Neural progenitor cell (in vitro differentiated cells): ENCODE measurements at places on chromosomes 5 and 9. TPM values are rescaled to one million over a fixed set of nuclear protein-coding genes. Genes with fewer than 3 reads are reported as not detected.

DNA sequence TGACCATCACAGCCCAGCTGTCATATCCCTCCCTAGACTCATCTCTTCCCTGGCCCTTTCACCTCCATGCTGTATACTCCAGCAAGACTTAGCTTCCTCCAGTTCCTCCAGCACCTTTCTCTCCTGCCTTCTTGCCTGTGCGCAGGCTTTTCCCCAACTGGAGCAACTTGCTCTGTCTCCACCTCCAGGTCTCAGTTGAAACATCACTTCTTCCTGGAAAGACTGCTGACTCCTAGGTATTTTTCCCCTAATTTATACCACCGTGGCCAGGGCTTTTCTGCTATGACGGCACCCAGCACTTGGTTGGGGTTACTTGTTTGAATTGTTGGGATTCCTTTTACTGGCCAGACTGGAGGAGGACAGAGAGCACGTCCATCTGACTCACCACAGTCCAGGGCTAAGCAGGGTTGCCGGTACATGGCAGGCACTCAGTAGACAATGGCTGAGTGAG is 67.5 kb downstream of the KCNIP1 start:
- no peak for DNase-seq

DNA sequence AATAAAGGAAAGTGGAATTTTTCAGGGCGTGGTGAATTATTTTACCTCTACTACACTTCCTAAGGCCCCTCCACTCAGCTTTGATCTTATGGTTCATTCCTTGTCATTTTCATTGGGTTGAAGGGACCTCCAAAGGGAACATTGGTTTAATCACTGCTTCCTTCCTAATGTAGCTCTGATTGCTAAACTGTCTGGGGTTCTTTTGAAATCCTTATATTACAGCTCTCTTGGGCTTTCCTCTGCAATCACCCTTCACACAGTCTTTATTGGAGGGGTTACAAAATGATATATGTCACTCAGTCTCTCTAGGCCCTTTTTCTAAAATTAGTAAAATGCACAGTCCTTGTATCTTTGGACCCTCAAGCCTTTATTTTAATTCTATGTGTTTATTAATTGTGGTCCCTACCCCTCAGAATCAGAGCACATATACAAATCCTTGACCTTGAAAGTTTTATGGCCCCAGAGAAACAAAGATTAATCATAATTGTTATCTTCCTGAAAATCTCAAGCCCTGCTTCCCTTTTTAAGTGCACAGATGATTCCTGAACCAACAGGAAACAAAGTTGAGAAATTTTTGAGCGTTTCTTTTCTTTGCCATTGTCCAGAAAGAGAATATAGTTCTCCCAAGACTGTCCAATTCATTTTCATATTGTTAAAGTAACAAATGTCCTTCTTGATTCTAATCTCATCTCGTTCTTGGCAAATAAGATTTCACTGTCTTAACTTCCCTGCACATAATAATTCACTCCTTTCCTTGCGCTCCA is 330.0 kb downstream of the ARRDC3 start:
- DNase-seq: no peak

DNA sequence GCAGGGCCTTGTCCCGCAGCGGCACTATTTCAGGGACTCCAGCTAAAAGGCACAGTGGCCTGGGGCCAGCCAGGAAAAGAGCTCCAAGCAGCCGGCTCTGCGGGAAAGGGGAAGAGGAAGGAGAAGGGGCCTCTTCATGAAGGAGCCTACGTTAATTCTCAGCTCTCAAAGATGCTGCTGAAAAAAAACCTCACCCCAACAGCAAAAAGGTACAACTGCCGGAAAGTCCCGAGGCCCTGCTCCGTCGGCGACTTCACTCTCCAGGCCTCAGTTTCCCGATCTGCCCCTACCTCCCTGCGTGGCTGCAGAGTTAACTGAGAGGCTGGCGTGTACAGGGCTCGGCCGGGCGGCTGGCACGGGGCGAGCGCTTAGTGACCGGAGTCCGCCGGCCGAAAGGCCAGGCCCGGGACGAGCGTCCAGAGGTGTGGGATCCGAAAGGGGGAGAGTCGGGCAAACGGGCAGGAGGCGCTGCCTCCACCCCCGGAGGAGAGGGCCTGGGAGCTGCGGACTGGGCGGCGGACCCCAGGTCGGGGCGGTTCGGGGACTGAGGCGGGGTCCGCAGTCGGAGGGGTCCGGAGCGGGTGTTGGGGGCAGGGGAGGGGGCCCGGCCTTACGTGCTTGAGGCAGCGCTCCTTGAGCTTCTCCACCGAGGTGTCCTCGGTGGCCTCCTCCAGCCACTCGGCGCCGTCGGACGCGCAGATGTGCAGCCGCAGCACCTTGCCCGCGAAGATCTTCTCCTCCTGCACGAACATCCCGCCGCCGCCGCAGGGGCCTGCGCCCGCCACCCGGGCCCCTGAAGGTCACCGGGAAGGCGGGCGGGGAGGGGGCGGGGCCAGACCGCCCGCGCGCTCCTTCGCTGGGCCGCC is 529 bp downstream of the UBAC1 start:
- peak; percentile 75 for DNase-seq

DNA sequence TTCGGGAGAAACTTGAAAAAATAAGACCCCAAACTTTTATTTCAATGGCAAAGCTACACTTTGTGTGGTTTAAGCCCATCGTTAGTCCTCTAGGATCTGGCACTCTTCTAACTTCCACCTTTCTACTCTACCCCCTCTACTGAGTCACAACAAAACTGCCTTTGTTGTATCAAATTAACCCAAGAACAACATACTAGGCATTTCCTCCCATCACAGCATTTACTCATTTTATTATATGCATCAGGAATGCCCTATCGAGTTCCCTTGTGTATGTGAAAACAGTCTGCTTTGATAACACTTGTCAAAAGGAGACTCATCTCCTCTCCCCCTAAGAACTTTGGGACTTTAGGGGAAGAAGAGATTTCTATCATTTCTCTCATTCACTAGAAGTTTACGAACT is 158.9 kb upstream of the FREM1 start:
- DNase-seq: no peak

GRCh38 chr5:94471521-94471920 is 146.9 kb downstream of the KIAA0825 start:
- DNase-seq: no peak

DNA sequence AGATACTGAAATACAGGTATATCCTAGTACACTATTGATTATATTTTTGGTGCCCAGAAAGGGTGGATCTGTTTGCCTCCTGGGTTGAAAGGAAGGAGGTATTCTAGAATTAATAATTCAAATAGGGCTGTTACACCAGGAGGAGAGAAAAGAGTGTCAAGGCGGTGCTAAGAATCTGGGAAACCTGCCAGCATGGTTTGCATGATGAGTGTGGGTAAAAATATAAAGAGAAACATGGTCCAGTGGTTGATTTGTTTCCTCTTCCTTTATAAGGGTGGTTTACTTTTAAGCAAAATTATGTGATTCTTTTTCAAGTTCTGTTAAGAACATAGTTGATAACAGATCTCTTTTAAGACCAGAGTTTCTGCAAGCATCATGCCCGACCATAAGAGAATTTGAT is 69.4 kb upstream of the NFIB start:
- no peak for DNase-seq

GRCh38 chr9:14992081-14992480 is 81.9 kb upstream of the FREM1 start:
- no peak for DNase-seq

- DNase-seq: peak; percentile 57
Observed at GRCh38 chr9:123544007-123544827, 188.2 kb downstream of the CRB2 start.

- peak; percentile 29 for DNase-seq
Observed at GRCh38 chr9:82957529-82958379, 105.2 kb downstream of the RASEF start.

GRCh38 chr5:50853151-50853550 is 186.7 kb downstream of the PARP8 start:
- no peak for DNase-seq

GRCh38 chr9:93304574-93305496 is 120.9 kb downstream of the WNK2 start:
- DNase-seq: peak; percentile 81

DNA sequence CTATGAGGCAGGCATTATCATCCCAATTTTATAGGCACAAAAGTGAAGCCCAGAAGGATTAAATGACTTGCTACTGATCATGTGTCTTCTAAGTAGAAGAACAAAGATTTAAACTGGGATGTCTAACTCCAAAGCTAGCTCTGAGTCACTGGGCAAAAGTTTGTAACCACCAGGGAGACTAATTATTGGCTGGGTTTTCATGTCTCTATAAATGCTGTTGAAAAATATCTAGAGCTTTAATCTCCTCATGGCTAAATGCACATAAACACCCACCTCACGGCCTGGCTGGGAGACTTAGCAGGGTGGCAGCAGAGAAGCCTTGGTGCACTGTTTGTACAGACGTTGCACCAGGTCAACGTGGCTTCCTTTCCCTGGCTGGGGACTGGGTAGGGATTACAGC is 144.6 kb downstream of the MELK start:
- DNase-seq: no peak

- DNase-seq: no peak
Observed at GRCh38 chr5:169856571-169856970, 123.7 kb downstream of the INSYN2B start.

GRCh38 chr5:147831465-147831864 is at the start of gene SPINK1:
SPINK1 (minus strand) TSS chr5:147831671; CDS start chr5:147831577, 94 bp downstream.
- DNase-seq: no peak

DNA sequence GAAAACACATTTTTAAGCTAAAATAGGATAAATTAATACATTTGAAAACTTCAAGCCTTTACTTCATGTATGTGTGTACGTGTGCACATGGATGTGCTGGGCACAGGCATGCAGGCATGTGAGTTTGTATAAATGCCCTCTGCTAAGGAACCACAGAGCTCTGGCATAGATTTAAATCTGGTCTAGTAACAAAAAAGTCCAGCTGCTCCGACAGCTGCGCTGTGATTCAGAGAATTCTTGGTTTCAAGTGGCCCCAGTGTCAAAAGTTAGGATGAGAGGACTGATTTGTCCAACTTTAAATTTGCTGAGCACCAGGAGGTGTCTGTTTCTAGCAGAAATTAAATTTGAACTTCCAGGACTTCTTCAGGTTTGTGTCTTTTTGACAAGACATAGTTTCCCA is 203.7 kb upstream of the TUT7 start:
- DNase-seq: no peak

- no peak for DNase-seq
Observed at GRCh38 chr5:134536876-134537275, 11.4 kb downstream of the JADE2 start.

DNA sequence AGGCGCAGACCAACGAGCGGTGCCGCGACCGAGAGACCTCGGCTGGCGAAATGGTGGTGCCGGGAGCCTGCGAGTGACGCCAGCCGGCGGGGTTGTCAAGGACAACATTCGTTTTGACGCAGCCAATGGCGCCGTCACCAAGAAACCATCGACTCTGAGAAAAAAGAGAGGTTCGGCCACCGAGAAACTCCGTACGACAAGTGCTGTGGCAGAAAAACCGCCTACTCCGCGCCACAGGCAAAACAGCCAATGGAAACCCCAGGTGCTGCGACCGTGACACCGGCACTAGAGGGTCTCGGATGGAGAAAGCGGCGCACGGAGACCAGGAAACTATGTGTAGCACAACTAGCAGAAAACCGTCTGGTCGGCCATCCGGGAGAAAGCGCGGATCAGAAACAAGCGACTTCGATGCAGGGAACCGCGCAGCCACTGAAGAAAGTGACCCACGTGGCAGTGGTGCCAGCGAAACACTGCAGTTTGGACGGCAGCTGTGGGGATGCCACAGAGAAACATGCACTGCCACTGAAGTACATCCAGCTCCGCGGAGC is 88.8 kb downstream of the ANXA2R start:
- DNase-seq: no peak

DNA sequence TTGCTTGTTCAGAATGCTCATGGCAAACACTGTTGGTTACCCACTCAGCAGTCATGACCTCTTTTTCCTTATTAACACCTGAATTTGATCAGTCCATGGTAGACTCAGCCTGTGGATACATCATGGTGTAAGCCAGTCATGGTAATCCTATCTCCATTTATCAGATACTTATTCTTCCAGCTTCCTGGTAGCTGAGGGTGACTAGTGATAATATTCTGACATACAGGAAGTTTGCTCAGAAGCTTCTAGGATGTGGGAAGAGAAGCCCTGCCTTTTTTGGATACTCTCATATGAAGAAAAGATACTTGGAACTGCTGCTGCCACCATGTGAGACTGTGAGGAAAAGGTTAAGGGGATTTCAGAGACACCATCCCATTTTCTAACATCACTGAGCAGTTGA is 7.3 kb downstream of the GDA start:
- no peak for DNase-seq

DNA sequence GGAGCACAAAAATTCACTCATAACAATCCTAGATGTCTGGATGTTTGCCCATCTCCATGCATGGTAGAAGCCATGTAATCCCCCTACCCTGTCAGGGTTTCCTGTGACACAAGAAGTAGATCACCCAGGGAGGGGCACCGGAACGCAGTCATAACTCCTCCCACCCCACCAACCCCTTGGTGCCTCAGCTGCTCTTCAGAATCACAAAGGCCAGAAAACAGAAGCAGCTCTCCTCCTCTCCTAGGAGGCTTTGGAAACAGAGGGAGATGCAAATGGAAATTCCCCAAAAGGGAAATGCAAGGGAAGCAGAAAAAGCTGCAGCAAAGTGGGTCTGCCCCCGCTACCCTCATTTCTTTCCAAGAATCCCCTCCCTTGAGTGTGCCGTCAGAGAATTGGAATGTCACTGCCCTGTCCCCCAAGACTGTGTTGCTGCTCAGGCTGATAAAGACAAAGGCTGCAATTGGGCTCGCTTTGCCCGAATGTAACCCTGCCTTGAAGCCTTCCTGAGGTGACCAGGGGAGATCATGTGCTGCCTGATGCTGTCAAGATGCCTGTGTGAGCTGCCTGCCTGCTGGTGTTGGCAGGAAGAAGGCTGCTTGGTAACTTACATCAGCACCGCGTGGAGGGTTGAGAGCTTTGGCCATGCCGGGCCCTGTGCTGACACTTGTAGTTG is 65.5 kb upstream of the ABCA1 start:
- peak; percentile 85 for DNase-seq

The CNTFR gene
- total RNA-seq: 8.6 and 37.2 TPM in 2 replicates

The CCDC180 gene
- 2.9 and 6.3 TPM in 2 replicates for total RNA-seq

The IRX2 gene
- total RNA-seq: 13.7 and 15.4 TPM in 2 replicates

The LTC4S gene
- total RNA-seq: 0.81 TPM in 1 of 2 replicates, not detected in the other

The FBXW5 gene
- total RNA-seq: 21.5 and 85.1 TPM in 2 replicates

The ARL10 gene
- 9.1 and 16.6 TPM in 2 replicates for total RNA-seq

The SLC36A3 gene
- not detected in 2 replicates for total RNA-seq

The KCNV2 gene
- not detected in 2 replicates for total RNA-seq

The OTULINL gene
- total RNA-seq: 4.9 and 10.6 TPM in 2 replicates

The FOXD4L3 gene
- total RNA-seq: not detected in 2 replicates

The PLPP7 gene
- total RNA-seq: 5.4 and 11.5 TPM in 2 replicates

The NPR3 gene
- 0.31 TPM in 1 of 2 replicates, not detected in the other for total RNA-seq

The C6 gene
- total RNA-seq: not detected in 2 replicates

The MARCOL gene
- not detected in 2 replicates for total RNA-seq

The NUTM2F gene
- 0.22 TPM in 1 of 2 replicates, not detected in the other for total RNA-seq

The SHISAL2B gene
- total RNA-seq: 10.4 and 17.8 TPM in 2 replicates

The LCP2 gene
- not detected in 2 replicates for total RNA-seq

The FAM221B gene
- total RNA-seq: not detected in 2 replicates
